D341Med (cell line): ENCODE measurements at places on chromosomes 1 and 21.
A peak's percentile ranks its signal among the peaks of the same experiment; 100 is the strongest.

GRCh38 chr1:1776672-1777582 is 1.3 kb downstream of the NADK start:
- no peak for DNase-seq

DNA sequence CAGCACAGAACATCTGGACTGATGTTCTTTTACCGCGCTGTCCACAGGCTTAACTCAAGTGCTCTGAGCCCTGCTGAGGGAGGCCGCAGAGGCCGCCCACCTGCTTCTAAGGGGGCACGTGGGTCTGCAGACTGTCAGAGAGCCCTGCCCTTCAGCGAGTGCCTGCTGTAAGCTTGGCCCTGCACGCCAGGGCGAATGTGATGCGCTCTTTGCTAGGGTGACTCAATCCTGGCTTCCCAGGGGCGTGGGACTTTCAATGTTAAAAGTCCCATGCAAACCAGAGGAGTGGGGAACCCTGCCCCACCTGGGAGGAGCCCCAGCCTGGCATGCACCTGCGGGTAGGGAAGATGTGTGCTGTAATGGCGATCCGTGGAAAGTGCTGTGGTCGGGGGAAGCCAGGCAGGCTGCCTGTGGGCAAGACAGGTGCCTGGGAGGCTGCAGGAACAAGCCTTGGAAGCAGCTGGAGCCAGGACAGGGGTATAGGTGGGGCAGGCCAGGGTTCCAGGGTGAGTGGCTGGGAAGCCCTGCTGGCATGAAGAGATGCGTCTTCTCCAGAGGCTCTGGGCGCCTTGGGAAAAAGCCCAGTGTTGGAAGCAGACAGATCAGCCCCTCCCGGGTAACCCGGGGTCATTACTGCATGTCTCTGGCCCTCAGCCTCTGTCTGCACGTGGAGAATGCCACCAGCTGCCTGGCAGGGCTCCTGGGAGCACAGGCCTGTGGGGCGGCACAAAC is 594 bp upstream of the PANK4 start:
- DNase-seq = no peak

DNA sequence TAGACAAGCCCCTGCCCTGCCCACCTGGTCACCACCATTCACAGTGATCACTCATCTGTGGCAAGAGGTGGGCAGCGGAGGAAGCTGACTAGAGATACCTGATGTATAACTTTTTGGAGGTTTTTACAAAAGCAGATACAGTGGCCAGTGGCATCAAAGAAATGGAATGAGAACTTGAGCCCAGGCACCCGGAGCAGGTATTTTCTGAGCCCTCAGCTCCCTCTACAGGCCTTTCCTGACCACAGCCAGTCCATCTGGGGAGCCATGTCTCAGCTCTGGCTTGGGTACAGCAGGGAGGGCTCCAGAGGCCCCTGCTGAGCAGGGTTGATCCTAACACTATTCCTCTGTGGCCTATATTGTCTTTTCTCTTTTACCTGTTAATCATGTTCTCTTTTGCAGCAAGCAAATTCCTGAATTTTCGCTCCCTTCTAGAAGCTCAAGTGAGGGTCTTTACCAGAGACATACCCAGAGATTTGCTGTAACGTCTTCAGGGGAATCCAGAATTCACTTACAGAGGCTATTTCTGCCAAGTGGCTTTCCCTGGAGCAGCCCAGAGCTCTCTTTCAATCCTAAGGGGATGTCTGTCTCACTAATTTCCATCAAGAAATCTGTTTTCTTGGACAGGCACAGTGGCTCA is 27.3 kb downstream of the GPR157 start:
- DNase-seq = peak; percentile 79

- DNase-seq = no peak
Observed at GRCh38 chr1:151002051-151002450, 4.7 kb downstream of the MINDY1 start.

DNA sequence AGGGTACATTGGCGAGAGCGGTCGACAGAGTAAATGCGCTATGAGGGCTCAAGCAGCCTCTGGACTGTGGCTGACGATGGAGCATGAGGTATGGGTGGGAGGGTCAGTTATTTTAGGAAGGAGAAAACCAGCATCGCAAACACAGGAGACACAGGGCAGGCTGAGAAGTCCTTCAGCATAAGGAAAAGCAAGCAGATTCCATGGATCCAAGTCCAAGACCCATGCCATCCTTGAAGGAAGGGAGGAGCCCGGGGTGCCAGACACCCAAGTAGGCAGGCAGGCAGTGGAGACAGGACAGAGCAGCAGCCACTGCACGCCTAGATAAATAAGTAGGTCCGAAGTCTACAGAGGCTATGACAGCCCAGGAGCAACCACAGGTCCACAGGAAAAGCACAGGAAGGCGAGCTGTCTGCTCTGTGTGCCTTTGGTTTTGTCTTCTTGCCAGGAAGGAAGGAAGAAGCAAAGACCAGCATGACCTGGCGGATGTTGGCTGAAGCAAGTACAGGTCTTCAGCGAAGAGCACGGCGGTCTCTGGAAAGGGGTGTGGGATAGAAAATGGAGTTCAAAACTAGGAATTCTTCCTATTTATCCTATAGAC is 76.4 kb upstream of the SLC45A1 start:
- DNase-seq = no peak

GRCh38 chr1:115062542-115063004 is 26.7 kb downstream of the TSPAN2 start:
- no peak for DNase-seq

GRCh38 chr21:38039841-38040240 is 123.6 kb upstream of the KCNJ6 start:
- DNase-seq = no peak

- no peak for DNase-seq
Observed at GRCh38 chr1:21331752-21332478, 41.7 kb upstream of the ECE1 start.

DNA sequence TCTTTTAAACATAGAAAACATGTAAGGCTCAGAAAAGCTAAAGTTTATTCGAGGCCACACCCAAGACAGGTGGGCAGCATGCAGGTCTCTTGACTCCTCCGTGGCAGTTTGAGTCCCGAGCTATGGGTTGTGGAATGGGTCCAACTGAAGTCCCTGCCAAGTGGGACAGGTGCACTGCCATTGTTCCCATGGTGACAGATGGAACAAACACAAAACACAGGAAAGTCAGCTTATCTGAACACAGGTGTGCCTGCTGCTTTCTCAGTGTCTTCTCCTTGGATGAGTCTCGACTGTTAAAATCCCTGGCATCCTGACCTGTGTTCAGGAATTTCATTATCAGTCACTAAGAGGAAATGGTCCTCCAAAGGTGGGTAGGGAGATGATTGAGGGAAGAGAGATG is 99.0 kb upstream of the RAB4A start:
- no peak for DNase-seq

DNA sequence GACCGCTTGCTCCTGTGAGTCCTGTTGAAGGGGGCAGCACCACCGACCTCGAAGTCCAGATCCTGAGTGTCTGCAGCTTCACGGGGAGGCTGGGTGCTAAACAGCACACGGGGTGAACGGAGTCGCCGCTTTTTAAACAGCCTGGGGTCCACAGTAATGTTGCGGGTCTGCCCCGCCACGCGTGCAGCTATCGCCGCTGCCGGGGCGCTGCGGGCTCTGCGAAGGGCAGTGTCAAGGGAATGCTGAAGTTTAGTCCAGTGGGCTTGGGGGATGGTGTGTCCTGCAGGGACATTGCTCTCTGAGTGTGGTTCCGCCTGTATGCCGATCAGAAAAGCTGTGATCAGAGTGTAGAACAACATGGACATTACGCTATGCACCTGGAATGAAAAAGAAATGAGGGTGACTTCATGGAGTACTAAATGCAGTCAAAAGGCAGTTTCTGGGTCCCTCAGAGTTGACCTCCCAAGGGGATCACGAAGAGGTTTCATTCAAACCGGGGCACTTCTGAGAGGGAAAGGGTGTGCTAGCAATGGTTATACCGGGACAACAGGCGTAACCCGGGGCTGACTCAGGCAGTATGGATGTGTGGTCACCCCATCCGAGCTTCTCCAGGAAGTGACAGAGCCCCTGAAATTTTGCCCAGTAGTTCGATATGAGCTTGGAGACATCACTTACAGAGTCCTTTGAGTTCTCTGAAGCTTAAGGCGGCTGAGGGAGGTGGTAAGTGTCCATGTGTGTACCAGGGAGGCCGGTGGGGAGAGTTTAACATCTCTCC is 51.4 kb downstream of the NGF start:
- DNase-seq = no peak

DNA sequence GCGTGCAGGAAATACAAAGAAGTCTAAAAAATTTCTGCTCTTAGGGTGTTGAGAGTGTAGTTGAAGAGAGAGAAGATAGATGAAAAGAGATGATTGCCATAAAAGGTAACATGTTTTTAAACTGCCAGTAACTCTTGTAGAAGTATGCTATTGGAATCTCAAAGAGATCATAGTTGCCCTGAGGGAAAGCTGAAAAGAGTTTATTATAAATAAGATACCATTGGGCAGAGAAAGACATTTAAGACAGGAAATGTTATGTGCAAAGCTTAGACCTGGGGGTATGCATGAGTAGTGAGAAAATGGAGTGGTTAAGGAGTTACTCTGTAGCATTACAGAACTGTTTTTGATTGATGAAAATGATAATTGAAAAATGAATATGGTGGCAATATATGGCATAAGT is 17.6 kb downstream of the GABPA start:
- DNase-seq = no peak

GRCh38 chr1:78627321-78627720 is 7.1 kb downstream of the IFI44L start:
- DNase-seq = no peak

- no peak for DNase-seq
Observed at GRCh38 chr1:221694109-221694508, 47.8 kb downstream of the DUSP10 start.

DNA sequence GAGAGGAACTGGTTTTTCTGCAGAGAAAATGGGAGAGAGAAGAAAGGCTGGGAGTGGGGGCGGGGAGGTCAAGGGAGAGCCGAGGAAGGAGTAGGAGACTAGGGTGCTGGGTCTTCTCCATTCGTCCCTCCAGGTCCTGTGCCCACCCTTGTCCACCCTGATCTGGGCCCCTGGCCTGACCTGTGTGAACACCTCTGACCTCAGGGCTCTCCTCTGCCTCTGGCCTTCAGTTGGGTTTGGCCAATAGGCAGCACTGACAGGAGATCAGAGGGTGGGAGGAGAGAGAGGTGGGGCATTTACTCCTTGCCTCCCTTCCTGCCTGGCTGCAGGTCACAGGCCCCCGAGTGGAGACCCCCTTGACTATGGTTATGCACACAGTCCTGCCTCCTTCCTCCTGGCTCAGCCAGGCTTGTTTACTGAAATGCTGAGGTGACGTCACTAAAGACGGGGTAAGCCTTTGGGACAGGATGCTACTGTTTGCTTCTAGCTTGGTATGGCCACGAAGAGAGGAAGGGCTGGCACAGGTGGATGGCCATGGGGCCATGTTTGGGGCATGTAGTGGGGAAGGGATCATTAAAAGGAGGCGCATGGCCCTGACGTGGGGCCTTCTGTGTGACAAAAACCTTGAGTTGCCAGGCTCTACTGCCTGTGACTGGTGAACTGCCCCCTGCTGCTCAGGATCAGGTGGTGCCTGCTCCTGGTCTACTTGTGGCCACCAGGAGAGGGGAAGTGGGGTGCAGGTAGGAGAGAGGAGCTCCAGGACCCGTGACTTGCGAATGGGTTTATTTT is 248.7 kb upstream of the CSF3R start:
- no peak for DNase-seq

GRCh38 chr1:220487297-220487820 is 40.6 kb upstream of the MARK1 start:
- DNase-seq = no peak

GRCh38 chr1:29208442-29208841 is 22.3 kb downstream of the MECR start:
- no peak for DNase-seq

DNA sequence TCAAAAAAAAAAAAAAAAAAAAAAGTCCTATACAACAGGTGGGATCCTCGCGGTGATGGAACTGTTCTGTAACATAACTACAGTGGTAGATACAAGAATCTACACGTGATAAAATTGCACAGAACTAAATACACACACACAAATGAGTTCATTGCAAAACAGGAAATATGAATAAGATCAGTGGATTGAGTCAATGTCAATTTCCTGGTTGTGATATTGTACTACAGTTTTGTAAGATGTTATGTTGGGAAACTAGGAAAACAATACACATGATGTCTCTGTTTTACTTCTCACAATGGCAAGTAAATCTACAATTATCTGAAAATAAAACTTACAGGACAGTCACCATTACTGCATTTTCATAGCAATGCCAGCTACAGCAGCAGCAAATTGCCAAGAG is 59.8 kb downstream of the ITGB3BP start:
- no peak for DNase-seq

- DNase-seq = no peak
Observed at GRCh38 chr1:17212009-17212408, 7.1 kb downstream of the PADI1 start.

DNA sequence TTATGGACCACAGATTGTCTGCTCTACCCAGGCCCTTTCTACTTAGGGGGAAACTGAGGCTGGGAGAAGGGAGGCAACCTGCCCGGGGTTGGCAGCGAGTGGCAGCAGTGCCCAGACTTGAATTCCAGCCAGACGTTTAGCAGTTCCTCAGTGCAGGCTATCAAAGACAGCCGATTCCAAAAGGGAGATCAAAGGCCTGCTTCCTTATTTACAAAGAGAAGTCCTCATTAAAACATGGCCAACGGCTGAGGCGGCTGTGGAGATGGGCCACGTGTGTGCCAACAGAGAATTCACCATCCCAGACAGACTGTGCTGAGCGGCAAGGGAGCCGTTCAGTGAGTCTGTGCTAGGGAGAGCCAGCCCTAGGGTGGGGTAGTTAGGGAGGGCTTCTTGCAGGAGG is 27.7 kb downstream of the C1QB start:
- no peak for DNase-seq

GRCh38 chr1:101757985-101758384 is 238.7 kb downstream of the OLFM3 start:
- no peak for DNase-seq

- DNase-seq = no peak
Observed at GRCh38 chr1:226779561-226779960, 40.5 kb upstream of the ITPKB start.

GRCh38 chr21:43956019-43956669 is 56.0 kb upstream of the TRAPPC10 start:
- DNase-seq = no peak

- DNase-seq = no peak
Observed at GRCh38 chr1:54253480-54253879, 53.5 kb downstream of the MRPL37 start.
